ENCODE measurements at places on chromosomes 7 and 10.

- no peak for DNase-seq
These were observed 415.9 kb downstream of the RPS24 start for GRCh38 chr10:78449554-78449953.

GRCh38 chr10:133167693-133168616 is 7.9 kb downstream of the KNDC1 start:
- peak; percentile 31 for DNase-seq

DNA sequence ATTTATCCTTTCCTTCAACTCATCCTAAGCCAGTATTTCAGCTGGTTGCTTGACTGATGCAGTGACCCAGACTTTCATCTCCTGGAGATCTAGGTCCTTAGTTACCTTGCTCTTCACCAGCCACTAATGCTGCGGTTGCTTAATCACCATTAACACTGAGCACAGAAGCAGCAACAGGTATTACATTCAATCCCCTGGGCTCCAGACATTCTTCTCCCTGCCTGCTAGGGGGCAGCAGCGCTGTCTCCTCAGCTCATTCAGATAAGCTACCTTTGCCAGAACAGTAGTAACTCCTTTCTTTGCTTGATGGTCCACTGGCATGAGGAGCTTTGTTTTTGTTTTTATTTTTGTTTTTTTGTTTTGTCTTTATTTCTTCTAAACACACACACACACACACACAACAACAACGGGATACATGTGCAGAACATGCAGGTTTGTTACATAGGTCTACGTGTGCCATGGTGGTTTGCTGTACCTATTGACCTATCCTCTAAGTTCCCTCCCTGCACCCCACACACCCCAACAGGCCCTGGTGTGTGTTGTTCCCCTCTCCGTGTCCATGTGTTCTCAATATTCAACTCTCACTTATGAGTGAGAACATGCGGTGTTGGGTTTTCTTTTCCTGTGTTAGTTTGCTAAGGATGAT is 1043.2 kb upstream of the C7orf33 start:
- no peak for DNase-seq

DNA sequence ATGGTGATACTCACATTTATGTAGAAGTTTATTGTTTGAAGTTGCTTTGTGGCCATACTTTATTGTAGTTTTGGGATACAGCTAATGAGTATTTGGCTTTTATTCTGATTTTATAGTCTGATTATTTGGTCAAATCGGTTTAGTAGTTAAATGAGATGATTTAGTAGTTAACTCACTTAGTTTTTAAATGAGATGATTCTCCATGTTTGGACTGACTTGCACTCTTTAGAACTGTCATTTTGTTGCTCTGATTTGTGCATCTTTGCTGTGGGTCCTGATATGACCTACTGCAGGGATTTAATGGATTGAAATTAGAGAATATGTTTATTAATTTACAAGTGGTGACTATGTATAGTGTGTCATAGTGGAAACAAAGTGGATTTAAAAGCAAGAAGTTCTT is 44.2 kb downstream of the EXOC4 start:
- no peak for DNase-seq

DNA sequence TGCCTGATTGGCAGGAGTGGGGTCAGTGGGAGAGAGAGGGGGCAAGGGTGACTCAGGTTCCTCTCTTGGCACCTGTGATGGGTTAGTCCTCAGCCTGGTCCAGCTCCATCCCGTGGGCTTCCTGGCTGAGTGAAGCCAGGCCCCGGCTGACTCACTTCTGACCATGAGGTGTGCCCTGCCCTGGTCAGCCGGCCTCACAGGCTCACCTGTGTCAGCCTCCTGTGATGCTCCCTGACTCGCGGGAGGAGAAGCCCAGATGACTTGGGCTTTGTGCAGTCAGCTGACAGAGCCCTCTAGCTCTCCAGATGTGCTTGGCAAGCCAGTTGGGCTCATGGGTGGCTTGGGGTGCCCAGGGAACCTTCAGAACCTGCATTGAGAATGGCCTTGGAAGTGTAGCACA is 16.0 kb upstream of the PPIF start:
- DNase-seq = peak; percentile 55

DNA sequence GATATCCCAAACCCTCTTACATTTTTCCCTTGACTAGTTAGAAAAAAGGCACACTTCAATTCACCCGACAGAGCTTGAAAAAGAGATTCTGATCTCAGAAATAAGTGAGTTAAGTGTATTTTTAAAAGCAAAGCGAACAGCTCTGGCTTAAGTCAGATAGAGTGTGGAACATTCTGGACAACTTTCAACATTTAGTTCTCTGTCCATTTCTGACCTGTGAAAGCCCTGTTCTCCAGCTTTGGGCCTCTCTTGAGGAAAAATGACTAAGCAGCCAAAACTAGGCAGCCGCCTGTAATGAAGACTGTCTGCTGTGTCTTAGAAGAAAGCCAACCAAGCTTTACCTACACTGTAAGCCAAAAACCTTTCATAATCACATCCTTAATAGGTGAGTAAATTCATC is 50.5 kb downstream of the CDK6 start:
- no peak for DNase-seq

GRCh38 chr7:77318019-77318418 is 98.1 kb downstream of the GSAP start:
- DNase-seq = no peak

DNA sequence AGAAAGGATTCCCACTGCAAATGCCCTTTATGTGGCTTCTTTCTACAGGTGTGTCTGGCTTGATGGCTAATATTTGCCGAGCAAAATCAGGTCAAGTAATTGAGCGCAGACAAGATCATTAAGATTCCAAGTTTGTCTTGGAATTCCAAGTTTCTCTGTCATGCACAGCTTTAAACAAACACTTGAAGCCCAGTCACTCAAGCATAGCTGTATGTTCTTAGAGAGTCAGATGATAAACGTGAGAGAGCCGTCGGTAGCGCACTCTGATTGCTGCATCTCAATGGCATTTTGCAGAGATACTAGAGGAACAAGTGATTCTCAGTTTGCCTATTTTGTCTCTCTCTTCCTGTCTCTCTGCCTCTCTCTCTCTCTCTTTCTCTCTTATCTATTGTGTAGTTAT is 658 bp downstream of the DMBT1 start:
- no peak for DNase-seq

- no peak for DNase-seq
These were observed 62.2 kb downstream of the PPP1R9A start for GRCh38 chr7:94969434-94970084.

DNA sequence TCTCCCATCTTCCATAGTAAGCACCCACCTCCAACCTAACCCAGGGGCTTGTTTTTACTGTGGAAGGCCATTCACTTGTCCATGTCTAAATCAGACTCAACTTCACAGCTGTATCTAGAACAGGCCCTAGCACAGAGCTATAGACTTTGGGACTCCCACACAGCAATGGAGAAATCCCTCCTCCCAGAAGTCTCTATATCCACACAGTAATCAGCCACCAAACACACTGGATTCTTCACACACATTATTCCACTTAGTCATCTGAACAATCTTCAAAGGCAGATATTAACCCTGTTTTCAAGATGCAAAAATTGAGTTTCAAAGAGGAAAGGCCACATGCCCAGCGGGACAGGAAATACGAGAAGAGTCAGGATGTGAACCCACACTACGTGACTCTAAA is 81.8 kb downstream of the MALSU1 start:
- DNase-seq = no peak

DNA sequence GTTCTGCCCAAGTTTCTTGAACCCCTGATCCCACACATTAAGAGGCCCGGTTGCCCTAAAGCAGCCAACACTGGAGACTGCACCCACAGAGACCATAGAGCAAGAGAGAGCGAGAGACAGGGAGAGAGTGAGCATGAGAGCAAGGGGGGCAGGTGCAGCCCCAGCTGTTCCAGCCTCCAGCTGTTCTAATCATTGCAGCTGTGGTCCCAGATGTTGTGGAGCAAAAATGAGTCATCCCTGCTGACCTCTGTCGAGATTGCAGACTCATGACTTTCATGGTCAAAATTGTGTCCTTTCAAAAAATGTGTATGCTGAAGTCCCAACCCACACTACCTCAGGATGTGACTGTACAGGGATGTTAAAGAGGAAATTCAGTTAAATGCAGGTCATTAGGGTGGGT is 143.9 kb upstream of the FRMD4A start:
- no peak for DNase-seq

- no peak for DNase-seq
These were observed 316.9 kb upstream of the PHYHIPL start for GRCh38 chr10:58859526-58859925.

DNA sequence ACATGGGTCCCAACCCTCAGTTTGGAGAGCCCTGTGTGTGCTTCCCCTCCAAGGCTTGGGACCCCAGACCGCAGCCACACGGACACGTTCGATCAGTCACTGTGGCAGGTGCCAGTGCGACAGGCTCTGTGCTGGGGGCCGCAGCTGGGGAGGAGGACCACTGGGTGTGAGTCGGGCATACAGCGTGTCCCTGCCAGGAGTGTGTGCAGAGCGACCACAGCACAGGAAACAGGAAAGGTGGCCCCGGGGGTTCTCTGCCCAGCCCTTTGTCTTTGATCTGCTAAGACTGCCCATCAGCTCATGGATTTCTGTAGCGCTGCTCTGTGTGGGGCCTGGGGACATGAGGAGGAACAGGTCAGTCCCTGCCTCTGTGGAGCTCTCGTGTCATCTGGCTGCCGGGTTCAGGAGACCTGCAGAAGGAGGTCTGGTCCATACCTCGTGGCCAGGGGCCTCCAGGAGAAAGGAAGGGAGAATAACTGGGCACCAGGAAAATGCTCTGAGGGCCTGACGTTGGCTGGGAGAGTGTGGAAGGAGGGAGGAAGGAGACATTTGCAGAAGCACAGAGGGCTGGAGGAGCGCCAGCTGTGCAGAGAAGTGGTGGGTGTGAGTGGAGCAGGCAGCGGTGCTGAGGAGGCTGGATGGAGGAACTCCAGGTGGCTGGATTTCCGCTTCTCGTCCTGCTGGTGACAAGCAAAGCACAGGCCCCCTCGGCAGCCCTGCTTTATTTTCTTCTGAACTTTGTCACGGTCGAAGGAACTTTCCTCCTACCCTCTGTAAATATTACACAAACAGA is 4.1 kb downstream of the NUDT1 start:
- peak; percentile 73 for DNase-seq

DNA sequence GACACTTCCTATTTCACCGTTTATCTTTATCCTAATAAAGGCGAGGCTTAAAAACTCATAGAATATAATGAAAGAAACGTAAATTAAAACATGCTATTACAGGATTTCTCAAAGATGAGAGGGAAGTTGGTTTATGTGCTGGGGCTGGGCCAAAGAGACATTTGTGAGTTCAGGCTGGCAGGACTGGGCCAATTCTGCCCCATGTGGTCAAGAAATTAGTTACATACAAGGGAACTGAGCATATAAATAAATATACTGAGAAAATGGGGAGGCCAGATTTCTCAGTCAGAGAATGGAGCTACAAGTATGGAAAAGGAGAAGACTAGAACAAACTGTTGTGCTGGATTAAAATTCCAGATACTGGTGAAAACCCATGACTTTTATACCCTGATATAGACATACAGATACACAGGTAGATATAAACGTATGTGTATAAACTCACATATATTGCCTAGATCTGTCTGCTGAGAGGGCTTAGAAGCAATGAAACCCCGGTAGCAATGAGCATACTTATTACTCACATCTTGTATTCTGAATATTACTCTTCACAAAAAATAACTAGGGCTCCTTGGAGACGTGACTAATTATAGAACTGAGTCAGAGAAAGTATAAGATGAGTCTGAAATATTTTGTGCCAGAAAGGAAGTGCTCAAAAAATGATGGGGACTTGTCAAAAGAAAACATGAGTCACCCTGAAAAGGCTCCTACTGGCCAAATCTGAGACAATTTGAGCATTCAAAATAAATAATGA is 155.7 kb upstream of the FGFR2 start:
- no peak for DNase-seq

- DNase-seq = no peak
These were observed 193.8 kb upstream of the PLXNA4 start for GRCh38 chr7:132770055-132770454.

- no peak for DNase-seq
These were observed 141.7 kb upstream of the SEMA3D start for GRCh38 chr7:85328456-85328998.

GRCh38 chr10:26909753-26910152 is 49.0 kb upstream of the ABI1 start:
- no peak for DNase-seq

DNA sequence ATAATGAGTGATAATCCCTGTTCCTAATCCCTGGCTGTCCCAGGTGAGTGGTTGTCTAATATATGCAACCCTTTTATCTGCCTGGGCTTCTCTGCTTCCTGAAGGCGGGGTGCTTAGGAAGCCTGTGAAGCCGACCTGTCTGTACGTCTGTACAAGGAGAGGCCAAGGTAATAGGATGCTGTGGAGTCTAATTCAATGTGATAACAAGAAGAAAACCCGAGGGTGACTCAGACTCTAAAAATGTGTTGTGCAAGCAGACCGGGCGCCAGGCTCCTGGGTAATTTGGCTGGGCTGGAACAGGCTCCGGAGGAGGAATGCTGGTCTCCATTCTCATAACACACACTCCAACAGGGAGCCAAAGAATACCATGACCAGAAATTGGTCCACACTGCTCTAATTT is 43.6 kb downstream of the THNSL1 start:
- DNase-seq = peak; percentile 88

GRCh38 chr10:107437921-107438320 is 273.4 kb upstream of the SORCS1 start:
- no peak for DNase-seq

DNA sequence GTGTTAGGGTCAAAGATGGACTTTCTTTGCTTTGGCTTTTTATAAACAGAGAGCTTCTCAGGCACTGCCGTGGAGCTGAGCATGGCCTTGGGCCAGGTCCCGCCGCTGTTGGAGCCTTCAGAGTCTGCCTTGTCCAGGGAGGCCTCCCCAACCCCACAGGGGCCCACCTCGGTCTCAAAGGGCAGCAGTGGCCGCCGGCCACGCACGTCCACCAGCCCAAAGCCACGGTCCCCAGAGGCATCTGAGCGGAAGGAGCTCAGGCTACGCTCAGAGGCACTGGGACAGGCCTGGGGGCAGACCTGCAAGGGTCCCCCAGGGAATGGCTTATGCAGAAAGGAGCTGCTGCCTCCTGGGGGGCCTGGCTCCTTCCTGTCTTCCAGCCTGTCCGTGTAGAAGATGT is 105.0 kb downstream of the DLG5 start:
- peak; percentile 71 for DNase-seq

GRCh38 chr7:113722006-113722405 is 196.8 kb downstream of the PPP1R3A start:
- no peak for DNase-seq

DNA sequence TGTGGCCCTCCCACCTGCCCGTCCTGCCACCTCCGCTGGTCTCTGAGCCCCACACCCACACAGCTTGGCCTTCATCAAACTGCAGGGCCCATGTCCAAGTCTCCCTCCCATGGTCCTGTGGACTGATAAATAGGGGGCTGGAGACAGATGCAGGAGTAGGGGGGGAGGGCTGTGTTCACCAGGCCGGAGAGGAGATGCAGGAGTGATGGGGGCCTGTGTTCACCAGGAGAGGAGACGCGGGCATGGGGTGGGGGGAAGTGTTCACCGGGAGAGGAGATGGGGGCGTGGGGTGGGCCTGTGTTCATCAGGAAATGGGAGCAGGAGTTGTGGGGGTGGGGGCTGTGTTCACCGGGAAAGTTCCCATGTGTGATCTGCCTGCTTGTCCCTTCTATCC is 37.0 kb downstream of the JAKMIP3 start:
- DNase-seq = peak; percentile 58

GRCh38 chr10:79090134-79090803 is 21.5 kb downstream of the ZMIZ1 start:
- DNase-seq = no peak

- no peak for DNase-seq
These were observed 19.3 kb upstream of the SLC35G1 start for GRCh38 chr10:93874309-93875031.

GRCh38 chr10:78539247-78539766 is 505.6 kb downstream of the RPS24 start:
- DNase-seq = no peak

GRCh38 chr10:1173091-1173490 is 116.9 kb downstream of the WDR37 start:
- no peak for DNase-seq

Measured in aorta (tissue), 5 donors.